Naive B cell (primary cell): ENCODE measurements at places on chromosomes 1 and 21.

DNA sequence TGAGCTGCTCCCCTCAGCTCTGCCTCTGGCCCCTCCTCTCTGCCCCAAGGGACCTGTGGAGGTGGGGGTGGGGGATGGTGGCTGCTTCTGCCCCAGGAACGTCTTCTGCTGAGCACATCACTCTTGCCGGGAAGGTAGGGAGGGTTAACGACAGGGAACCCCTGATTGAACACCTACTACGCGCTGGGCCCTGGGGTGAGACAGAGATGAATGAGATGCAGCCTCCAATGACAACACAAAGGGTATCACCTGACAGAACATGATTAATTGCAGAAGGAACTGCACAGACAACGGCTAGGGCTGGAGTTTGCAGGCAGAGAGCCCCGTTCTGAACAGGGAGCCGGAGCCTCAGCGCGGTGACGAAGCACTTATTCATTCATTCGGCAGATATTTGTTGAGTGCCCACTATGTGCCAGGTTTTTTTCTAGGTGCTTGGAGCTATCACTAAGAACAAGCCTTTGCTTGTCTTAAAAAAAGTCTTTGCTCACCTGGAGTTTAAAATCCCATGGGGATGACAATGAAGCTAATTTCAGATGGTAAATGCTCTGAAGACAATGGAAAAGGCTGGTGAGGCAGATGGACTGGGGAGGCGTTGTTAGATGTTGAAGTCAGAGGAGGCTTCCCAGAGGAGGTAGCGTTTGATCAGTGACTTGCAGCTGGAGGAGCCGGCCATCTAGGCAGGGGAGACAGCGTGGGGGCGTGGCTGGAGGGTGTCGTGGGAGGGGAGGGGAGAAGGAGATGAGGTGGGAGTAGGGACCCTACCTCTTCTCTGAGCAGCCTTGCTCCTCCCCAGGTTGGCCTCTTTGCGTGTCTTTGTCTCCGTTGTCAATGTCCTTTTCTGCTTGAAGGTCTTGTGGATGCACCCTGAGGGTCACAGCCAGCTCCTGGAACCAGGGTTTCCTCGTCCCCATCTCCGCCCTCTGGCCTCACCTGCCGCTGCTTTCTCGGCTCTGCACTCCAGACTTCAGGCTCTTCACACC is 103.1 kb upstream of the CSF3R start:
- H3K27ac ChIP-seq: no peak overlapping the region
- H3K4me1 ChIP-seq: no peaks in the 10 kb centered on the region
- no peaks in the 10 kb centered on the region for H3K36me3 ChIP-seq
- H3K27me3 ChIP-seq: peaks cover 59% of the 10 kb centered on the region
- no peak overlapping the region for H3K4me3 ChIP-seq

DNA sequence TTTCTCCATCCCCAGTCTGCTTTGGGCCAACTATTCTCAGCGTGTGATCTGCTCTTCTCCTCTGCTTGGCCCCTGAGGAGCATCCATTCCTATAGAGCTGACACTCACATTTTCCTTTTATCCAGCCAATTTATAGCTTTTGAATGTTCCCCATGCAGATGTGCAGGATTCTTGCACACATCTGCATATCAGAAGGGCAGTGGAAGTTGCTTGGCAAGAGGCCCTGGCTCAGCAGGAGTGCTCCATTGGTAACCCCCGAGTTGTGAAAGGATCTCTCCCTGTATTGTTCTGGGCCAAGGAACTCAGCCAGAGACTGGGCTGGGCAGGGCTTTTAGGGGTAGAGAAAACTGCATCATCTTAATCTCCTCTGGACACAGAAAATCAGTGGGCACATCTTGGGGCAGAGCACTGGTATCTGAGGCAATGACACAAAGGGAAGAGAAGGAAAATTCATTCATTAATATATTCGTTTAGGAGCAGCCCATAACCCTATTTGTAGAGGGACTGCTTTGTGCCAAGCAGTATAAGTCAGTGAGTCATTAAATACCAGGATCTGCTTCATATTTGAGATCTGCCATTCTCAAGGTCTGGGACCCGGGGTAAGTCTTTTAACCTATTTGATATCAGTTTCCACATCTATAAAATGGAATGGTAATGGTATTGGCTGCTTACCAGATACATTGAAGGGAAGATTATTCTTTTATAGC is 31.0 kb upstream of the BEND5 start:
- no peak overlapping the region for H3K4me3 ChIP-seq
- no peaks in the 10 kb centered on the region for H3K36me3 ChIP-seq
- H3K4me1 ChIP-seq: peaks cover 42% of the 10 kb centered on the region
- H3K27ac ChIP-seq: no peak overlapping the region
- H3K27me3 ChIP-seq: no peaks in the 10 kb centered on the region

DNA sequence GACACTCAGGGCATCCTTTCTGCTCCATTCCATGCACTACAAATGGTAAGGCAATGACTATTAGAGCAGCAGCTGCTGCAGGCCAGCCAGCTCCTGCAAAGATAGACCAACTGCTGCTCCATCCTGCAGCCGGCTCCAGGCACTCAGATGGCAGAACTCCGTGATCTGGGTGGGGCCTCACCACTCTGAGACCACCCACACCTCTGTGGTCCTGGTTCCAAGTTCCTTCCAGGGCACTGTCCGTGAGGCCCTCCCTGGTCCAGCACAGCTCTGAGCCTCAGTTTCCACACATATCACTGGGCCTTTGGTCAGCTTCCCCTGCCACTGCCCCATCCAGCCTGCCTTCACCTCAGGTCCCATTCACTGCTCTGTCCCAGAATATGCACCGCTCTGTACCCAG is 114.7 kb downstream of the DMRTB1 start:
- no peak overlapping the region for H3K27ac ChIP-seq
- H3K4me3 ChIP-seq: no peak overlapping the region

GRCh38 chr21:27586986-27587385 is 620.1 kb upstream of the ADAMTS5 start:
- H3K36me3 ChIP-seq: no peaks in the 10 kb centered on the region
- H3K4me1 ChIP-seq: no peaks in the 10 kb centered on the region
- no peak overlapping the region for H3K4me3 ChIP-seq
- no peaks in the 10 kb centered on the region for H3K27me3 ChIP-seq

DNA sequence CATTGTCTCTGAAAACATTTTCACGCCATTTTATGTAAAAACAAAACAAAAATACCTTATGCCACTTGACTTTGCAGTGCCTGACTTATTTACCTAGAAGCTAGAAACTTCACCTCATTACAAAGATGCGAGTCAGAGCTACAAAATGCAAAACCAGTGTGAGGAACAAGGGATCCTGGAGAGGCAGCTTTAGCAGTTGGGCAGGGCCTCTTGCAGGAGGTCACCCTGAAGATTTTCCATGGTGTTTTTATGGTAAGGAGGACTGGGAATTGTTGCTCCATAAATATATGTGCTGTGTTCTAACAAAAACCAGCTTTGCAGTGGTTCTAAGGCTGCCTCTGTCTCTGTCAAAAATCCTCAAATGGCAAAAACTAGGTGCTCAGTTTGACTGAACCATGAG is 36.4 kb upstream of the TARBP1 start:
- H3K27me3 ChIP-seq: no peaks in the 10 kb centered on the region
- no peak overlapping the region for H3K27ac ChIP-seq
- DNase-seq: no peak
- peaks cover 8% of the 10 kb centered on the region for H3K4me1 ChIP-seq
- no peak overlapping the region for H3K4me3 ChIP-seq

- H3K27me3 ChIP-seq: peaks cover 5% of the 10 kb centered on the region
- no peaks in the 10 kb centered on the region for H3K36me3 ChIP-seq
These were observed 143.0 kb upstream of the KCNK1 start for GRCh38 chr1:233470741-233471499.

DNA sequence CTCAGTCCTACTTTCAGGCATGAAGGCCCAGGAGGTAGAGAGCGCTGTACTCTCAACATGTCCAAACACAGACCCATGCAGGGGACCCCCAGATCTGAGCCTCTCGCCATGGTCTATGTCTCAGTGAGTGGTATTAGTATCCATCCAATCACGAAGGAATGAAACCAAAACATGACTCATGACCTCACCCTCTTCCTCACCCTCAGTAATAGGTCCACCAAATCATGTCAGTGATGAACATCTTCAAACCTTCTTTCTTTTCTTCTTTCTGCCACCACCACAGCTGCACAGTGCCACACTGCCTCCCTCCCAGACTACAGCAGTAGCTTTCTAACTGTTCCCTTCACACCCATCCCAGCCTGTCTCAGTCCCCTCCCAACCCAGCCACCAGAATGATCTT is 16.8 kb downstream of the C1orf116 start:
- no peak overlapping the region for H3K27ac ChIP-seq
- H3K36me3 ChIP-seq: no peaks in the 10 kb centered on the region
- no peaks in the 10 kb centered on the region for H3K4me1 ChIP-seq
- no peak overlapping the region for H3K4me3 ChIP-seq
- no peak for DNase-seq
- H3K27me3 ChIP-seq: peaks cover 43% of the 10 kb centered on the region

DNA sequence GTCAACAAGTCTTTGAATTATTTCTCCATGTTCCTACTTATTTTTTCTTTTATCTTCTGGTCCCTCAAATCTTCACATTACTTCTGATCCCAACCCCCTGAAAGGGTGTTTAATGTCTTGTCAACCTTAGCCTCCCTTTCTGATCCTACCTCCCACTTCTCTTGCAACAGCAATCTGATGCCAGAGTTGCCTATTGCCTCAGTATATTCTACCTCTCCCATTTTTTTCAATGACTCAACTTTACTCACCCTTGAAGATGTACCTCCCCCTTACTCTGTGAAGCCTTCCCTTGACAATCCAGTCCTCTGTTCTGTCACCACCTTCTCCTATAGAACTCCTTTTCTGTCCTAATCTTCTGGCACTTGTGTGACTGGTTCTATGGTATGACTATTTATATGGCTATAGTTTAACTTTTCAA is 99.5 kb upstream of the CD55 start:
- H3K4me3 ChIP-seq: no peak overlapping the region
- no peaks in the 10 kb centered on the region for H3K27me3 ChIP-seq
- H3K4me1 ChIP-seq: peaks cover 15% of the 10 kb centered on the region
- DNase-seq: no peak

GRCh38 chr1:158021721-158022120 is 28.3 kb downstream of the KIRREL1 start:
- no peak overlapping the region for H3K27ac ChIP-seq
- no peak overlapping the region for H3K4me3 ChIP-seq
- no peaks in the 10 kb centered on the region for H3K4me1 ChIP-seq
- DNase-seq: no peak

- H3K27ac ChIP-seq: no peak overlapping the region
- no peak overlapping the region for H3K4me3 ChIP-seq
- no peak for DNase-seq
- no peaks in the 10 kb centered on the region for H3K36me3 ChIP-seq
- H3K27me3 ChIP-seq: peaks cover 6% of the 10 kb centered on the region
- H3K4me1 ChIP-seq: no peaks in the 10 kb centered on the region
These were observed 204.4 kb downstream of the GRIK3 start for GRCh38 chr1:36829961-36830360.

DNA sequence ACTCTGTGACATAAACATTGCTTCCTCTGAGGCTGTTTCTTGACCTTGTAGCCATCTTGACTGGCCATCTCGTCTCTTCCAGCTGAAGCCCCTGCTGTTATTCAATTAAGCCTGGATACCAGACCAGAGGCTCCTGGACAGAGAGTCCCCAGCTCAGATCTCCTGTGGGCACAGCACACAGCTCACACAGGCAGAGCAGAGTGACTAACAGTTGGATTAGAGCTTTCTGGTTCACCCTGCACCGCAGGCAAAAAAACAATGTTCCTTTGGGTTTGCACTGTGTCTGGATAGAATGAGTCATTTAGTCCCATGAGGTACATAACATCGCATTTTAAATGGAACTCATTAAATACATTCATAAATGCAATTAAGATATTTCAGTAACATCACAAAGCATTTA is 33.4 kb upstream of the USH2A start:
- no peaks in the 10 kb centered on the region for H3K36me3 ChIP-seq
- no peaks in the 10 kb centered on the region for H3K27me3 ChIP-seq
- H3K4me3 ChIP-seq: no peak overlapping the region
- H3K4me1 ChIP-seq: no peaks in the 10 kb centered on the region
- DNase-seq: no peak

GRCh38 chr21:32349333-32349944 is 43.4 kb downstream of the URB1 start:
- no peaks in the 10 kb centered on the region for H3K27me3 ChIP-seq
- H3K4me1 ChIP-seq: no peaks in the 10 kb centered on the region
- peaks cover 53% of the 10 kb centered on the region for H3K36me3 ChIP-seq
- no peak overlapping the region for H3K4me3 ChIP-seq

DNA sequence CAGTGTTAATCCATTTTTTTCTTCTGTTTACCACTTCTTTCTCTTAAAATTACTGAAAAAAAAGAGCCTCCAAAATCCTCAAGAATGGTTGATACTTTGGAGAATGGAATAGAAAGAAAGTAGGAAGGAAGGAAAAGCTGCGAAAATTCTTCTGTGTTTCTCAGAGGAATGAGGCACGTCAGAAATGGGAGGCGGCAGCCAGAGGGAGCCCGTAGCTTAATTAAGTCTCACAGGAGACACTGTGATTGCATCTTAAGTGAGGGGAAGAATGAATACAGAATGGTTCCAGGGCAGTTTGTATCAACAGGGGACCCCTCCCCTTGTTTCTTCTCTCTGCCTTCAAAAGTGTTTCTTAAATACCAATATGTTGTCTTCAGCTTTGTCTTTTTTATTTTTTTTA is 1099.5 kb downstream of the PLA2G4A start:
- DNase-seq: no peak
- H3K27me3 ChIP-seq: no peaks in the 10 kb centered on the region
- H3K4me1 ChIP-seq: no peaks in the 10 kb centered on the region
- no peaks in the 10 kb centered on the region for H3K36me3 ChIP-seq

GRCh38 chr1:219155135-219155534 is 18.5 kb upstream of the LYPLAL1 start:
- DNase-seq: no peak
- H3K36me3 ChIP-seq: no peaks in the 10 kb centered on the region
- peak overlapping the region; percentile 45 for H3K27ac ChIP-seq
- H3K4me3 ChIP-seq: no peak overlapping the region

DNA sequence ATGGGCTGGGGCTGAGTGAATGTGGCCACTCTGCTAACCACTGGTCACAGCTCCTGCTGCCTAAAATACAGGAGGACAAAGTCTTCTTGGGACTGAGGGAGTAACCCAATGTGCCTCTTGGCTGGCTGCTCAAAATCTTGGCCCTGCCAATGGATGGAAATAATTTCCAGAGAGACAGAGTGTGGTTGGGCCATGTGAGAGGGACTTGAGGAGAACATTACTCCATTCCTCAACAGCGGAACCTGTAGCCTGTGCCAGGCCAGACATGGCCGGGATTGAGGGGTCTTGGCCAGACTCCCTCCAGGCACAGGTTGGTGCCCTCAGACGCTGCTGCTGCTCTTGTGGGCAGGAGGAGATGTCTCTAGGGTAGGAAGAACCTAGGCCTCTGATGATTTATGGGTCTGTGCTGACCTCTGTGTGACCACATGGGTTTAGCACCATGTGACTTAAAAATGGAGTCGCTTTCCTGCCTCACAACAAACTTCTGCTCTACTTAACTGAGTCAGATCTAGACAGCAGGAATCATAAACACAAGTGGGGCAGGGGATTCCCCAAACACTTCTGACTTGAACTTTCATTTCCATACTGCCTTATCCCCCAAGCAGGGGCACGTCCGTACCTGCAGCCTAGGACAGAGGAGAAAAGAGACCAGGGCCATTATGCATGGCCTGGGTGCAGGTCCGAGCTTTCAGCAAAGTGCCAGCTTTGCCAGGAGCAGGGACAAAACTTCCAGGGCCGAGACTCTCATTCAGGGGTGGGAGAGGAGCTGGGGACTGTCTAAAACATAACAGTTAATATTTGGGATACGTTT is 79.2 kb downstream of the CD34 start:
- H3K4me1 ChIP-seq: peaks cover 89% of the 10 kb centered on the region
- no peaks in the 10 kb centered on the region for H3K36me3 ChIP-seq
- H3K27ac ChIP-seq: peak overlapping the region; percentile 84
- peak overlapping the region; percentile 31 for H3K4me3 ChIP-seq
- DNase-seq: peak; percentile 51
- H3K27me3 ChIP-seq: no peaks in the 10 kb centered on the region

GRCh38 chr1:203163891-203164635 is 11.6 kb downstream of the MYBPH start:
- no peak overlapping the region for H3K4me3 ChIP-seq
- H3K36me3 ChIP-seq: no peaks in the 10 kb centered on the region
- no peak for DNase-seq
- no peaks in the 10 kb centered on the region for H3K4me1 ChIP-seq
- H3K27me3 ChIP-seq: peaks cover 44% of the 10 kb centered on the region
